Myocyte (in vitro differentiated cells): ENCODE measurements at places on chromosomes 2 and 18. TPM values are rescaled to one million over a fixed set of nuclear protein-coding genes. Genes with fewer than 3 reads are reported as not detected.

DNA sequence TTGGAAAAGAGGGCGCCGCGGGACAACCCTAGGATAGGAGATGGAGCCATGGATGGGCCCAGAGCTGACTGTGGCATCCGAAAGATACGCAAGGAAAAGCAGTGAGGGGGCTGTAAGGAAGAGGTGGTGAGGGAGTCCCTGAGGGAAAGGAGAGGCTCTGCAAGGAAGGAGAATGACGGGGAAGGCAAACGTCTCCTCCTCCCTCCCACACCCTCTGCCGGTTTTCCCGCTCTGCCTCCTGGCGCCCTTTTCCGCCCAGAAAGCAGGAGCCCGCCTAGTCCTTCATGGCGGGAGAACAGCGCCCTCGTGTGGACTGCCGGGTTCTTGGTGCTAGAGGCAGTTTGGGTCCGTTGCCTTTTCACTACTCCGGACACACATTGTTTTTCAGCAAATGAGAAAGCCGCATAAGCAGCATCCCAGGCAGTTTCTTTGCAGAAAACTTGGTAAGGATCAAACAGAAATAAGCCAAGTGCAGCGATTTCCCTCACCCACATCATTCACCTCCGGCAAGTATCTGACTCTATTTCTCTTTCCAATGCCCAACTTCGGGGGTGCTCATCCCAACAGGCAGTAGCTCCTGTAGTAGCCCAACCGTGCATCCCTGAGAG lies 200.4 kb downstream of the INO80D start:
- peak; percentile 78 for DNase-seq

GRCh38 chr2:15315411-15315810 lies 245.7 kb downstream of the NBAS start:
- peak; percentile 35 for DNase-seq

DNA sequence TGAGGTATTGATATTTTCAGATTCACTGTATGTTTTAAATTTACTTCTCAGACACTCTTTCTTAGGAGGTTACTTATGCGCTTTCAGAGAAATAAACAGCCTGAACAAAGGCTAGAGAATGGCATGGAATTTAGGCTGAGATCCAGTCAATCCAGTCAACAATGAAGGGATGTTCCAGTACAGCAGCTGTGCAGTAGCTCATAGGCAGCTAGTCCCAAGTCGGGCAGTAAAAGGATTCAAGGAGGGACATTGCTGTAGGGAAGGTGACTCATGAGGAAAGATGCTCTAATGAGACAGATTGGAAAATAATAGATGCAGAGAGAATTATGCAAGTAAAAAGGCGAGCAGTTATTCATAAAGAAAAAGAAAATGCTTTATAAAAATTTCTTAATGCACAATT lies 397.9 kb upstream of the RGPD4 start:
- peak; percentile 24 for DNase-seq

DNA sequence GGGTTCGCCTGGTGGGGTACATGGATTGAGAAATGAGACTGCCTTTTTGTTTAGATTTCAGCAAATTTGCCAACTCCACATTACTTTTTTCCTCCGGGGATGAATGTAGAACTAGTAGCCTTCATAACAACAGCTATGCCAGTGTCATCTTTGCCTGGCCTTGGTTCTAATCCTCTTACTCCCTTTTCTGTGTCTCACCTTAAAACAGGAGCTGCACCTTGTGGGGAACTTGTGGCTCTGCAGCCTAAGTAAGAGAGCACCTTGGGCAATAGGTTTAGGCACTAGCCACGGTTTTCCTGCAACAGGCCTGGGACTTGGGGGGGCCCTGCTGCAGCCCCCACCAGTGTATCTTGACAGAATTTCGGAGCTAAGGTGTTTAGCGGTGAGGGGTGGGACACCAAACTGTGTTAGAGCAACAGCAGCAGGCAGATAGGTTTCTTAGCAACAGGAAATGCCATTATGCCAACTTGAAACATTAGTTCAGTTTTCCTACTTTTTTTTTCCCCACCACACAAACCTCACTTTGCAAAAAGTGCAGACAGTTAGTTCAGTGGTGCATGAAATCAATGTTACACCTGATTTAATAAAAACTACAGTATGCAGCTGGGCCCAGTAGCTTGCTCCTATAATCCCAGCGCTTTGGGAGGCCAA lies 173.7 kb downstream of the PRKCE start:
- DNase-seq: no peak

DNA sequence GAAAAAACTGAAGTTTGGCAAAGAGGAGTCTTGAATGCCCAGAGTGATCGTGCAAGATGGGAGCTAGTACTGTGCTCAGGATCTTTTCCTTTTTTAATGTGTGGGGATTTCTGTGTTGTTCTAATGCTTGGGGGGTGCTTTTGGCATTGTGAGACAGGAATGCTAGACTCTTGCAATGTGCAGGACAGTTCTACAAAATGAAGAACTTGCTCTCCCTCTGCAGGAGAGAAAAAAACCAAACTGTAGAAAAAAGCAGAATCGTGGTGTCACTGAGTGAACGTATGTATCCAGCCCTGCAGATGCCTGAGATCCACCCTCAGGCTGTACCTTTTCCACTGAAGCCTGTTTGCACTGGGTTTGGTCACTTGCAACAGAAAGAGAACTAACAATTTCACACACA lies 12.1 kb upstream of the TTC39C start:
- no peak for DNase-seq

DNA sequence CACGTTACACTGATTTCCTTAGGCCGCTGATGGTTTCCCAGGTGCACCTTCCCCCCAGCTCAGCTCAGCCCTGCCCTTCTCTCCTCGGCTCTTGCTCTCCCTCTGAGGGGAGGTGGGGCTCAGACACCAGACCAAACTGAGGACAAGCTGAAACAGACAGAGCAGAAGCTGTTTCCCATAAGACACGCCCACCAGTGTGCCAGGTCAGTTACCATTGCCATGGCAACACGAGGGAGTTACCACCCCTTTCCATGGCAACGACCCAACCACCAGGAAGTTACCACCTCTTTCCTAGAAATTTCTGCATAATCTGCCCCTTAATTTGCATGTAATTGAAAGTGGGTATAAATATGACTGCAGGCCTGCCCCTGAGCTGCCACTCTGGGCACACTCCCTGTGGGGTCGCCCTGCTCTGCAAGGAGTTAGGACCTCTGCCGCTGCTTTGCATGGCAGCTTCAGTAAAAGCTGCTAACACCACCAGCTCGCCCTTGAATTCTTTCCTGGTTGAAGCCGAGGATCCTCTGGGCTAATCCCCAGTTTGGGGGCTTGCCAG lies 120.9 kb upstream of the SMIM21 start:
- no peak for DNase-seq

- DNase-seq: no peak
Measured at GRCh38 chr2:196949116-196949515, 22.6 kb upstream of the PGAP1 start.

- DNase-seq: no peak
Measured at GRCh38 chr2:143936538-143936847, 583.4 kb downstream of the ZEB2 start.

DNA sequence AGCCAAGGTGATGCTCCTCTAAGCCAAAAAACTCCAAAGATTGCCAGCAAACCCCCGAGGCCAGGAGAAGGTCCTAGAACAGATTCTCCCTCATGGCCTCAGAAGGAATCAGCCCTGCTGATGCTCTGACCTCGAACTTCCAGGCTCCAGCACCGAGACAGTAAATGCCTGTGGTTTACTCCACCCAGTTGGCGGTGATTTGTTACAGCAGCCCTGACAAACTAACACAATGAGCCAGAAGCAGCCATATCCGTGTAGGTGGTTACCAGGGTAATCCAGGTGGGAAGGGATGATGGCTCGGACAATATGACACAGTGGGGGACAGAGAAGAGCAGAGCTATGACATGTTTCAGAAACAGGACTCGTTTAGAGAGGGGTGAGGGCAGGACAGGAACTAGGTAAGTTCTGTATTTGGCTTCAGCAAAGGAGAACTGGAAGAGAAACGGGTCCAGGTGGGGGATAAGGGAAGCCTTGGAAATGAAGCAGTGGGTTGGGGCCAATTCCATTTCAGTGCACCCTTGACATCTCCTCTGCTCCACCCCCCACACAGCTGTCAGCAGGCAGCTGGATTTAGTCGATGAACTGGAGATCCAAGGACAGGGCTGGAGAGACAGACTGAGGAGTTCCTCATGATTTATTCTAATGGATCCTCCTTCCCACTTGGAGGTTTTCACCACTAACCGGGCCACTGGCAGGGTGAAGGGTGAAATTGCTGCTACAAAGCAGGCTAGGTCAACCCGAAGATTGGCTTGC lies 179.7 kb upstream of the SH3BP4 start:
- peak; percentile 63 for DNase-seq

DNA sequence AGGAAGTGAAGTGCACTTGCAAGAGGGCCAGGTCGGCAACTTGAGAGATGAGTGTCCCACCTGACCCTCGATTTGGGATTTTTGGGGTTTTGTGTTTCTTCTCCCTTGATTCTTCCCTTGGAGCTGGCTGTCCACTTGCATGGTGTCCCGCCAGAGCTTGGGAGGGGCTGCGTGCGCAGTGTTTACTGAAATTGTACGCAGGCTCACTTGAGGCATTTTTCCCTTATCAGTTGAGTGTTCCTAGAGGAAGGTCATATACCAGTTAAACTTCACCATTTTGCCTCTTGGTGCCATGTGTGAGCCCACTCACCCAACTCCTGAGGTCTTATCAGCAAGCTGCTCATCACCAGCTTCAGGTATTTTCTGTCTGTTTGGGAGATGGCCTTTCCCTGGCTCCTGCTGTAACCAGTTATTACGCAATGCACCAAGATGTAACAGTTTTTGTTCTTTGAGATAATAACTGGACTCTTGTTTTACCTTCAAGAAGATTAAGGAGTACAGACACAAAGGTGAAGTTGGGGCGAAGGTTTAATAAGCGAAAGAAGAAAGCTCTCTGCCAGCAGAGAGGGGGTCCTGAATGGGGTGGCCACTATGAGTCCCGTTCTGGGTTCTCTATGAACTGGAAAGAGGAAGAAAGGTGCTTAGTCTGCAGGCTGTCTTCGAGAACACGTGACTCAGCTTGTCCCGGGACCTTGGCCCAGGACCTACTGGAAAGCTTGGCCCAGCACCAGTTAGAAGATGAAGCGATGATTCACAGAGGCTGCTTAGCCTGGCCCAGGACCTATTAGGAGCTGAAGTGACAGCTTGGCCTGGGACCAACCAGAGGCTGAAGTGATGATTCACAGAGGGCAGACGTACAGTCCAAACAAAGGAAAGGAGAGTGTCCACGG lies 21.5 kb upstream of the TXNL4A start:
- DNase-seq: peak; percentile 99

DNA sequence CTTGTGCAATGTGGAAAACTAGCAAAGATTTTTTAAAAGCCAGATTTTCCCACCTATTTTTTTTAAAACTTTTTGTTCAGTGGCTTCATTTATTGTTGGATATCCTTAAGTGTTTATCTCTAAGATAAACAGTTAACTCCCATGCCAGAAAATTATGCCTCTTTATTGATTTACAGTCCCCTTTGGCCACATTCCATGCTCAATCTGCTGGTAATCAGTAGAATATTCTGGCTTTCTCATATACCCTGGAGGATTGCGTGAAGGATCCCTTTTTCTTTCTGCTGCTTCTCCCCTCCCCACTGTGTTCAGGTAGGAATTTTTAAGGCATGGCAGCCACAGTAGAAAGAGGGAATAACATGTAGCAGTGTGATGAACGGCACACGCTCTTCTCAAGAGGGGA lies 2.6 kb downstream of the GRHL1 start:
- no peak for DNase-seq

DNA sequence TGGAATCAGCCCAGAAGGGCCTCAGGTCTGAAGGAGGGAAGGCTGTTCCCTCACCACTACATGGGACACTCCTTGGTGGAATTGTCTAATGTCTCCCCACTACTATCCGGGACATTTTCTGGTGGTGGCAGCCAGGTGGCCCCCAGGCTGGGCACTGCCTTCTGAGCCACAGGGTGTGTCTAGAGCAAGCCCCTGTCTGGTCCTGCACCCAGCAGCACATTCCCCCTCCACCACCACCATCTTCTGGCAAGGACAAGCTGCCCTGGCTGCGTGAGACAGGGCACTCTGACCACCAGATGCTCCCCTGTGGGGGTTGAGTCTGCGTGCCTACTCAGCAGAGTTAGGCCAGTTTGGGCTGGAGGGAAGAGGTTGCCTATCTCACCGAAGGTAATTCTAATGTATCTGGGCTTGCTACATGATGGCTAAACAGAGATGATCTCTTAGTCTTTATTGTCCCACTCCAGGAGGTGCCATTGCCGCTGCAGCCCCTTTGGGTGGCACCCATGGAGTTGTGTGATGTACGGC lies 106.3 kb downstream of the PLB1 start:
- DNase-seq: no peak

NDUFS1 gene
- total RNA-seq: 223 and 265 TPM in 2 replicates

OR6B2 gene
- total RNA-seq: not detected in 2 replicates

LAMA3 gene
- total RNA-seq: 1.2 and 2.8 TPM in 2 replicates

PDE11A gene
- 1.2 TPM in 2 replicates for total RNA-seq

BCL2L11 gene
- 23.5 and 36.2 TPM in 2 replicates for total RNA-seq

ERICH2 gene
- total RNA-seq: not detected in 2 replicates

SERPINB3 gene
- not detected in 2 replicates for total RNA-seq

CDK15 gene
- 5.9 and 6.7 TPM in 2 replicates for total RNA-seq

ST8SIA5 gene
- 3.0 and 3.6 TPM in 2 replicates for total RNA-seq

TBR1 gene
- 0.08 TPM in 1 of 2 replicates, not detected in the other for total RNA-seq

DPYSL5 gene
- total RNA-seq: 1.5 and 3.8 TPM in 2 replicates

TIGD1 gene
- total RNA-seq: 2.1 and 3.0 TPM in 2 replicates
